NCI-H2107 (cell line): ENCODE measurements at places on chromosomes 4 and X.

GRCh38 chr4:101669138-101669831, 121.2 kb upstream of the BANK1 start:
- no peak for DNase-seq

GRCh38 chr4:27908356-27908755, 1047.7 kb downstream of the STIM2 start:
- no peak for DNase-seq

- no peak for DNase-seq
Observed at GRCh38 chr4:40309250-40309774, 25.8 kb upstream of the CHRNA9 start.

- no peak for DNase-seq
Observed at GRCh38 chrX:151227627-151228026, 51.2 kb downstream of the GPR50 start.

DNA sequence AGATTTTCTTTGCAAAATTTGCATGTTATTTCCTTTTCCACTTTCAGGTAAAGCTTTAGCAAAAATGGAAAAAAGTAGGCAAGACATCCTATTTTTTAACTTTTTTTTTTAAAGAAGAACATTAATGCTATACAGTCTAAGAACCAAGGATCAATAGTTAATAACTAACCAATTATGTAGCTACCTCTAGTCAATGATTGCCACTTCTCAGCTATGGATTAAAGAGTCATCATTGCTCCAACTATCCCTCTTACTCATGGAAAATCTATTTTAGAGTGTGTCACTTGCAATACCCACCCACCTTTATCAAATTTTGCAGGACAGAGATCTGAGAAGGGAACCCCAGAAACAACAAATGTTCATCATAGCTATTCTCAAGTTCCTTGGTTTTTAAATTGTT, 223.1 kb downstream of the ANK2 start:
- no peak for DNase-seq

DNA sequence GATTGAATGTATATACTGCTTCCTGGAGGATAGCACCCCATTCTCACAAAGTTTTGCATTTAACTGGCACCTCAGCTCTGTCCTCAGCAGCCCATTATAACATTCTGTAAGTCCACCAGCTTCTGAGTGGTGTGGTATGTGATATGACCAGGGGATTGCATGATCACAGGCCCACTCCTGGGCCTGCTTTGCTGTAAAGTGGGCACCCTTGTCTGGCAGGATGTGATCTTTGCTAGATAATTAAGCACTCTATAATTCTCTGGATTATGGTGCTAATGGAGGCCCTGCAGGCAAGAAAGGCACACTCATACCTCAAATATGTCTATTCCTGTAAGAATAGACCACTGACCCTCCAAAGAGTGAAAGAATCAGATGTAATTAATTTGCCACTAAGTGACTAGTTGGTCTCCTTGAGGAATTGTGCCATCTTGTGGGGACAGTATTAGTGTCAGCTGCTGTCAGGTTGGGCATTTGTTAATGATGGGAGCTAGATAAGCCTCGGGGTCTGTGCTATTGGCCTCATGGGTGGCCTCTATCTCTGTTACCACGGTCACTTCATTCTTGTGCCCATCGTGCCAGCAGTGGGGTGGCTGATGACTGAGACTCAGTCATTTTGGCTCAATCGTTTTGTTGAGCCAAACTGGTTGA, 2.2 kb upstream of the CFI start:
- no peak for DNase-seq

GRCh38 chrX:46913667-46914066, 1.4 kb downstream of the JADE3 start:
- no peak for DNase-seq

- DNase-seq = no peak
Observed at GRCh38 chr4:47654972-47655693, 170.1 kb downstream of the ATP10D start.

DNA sequence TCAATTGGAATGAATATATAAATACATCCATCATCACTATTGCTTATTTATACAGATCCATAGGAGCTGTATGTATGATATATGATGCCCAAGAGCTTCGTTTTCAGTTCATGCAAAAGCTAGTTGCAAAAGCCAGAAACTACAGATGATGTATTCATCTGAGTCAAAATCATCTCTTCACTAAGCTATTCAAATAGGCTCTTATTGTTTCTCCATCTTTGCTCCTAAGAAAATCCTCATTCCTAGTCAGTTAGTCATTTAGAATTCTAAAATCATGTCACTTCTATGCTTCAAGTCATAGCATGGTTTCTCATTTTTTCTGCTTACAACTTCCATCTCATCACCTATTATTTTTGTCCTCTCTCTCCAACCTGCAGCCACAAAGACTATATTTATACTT, 300.1 kb upstream of the TRAM1L1 start:
- DNase-seq = no peak

DNA sequence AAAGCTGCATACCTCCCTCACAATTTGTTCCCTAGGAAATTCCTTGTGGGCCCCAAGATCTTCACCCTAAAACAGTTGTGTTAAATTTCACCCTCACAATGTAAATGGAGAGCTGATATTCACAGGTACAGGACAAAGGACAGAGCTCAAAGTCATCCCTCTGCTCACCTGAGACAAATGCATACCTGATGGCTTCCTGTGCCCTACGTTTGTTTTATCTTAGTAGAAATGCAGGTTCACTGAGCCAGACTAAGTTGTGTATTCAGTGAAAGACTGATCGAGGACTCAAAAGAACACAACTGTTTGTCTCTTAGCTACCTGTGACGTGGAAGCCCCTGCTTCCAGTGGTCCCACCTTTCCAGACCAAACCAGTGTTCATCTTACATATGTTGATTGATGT, 53.6 kb downstream of the TRMT44 start:
- no peak for DNase-seq

DNA sequence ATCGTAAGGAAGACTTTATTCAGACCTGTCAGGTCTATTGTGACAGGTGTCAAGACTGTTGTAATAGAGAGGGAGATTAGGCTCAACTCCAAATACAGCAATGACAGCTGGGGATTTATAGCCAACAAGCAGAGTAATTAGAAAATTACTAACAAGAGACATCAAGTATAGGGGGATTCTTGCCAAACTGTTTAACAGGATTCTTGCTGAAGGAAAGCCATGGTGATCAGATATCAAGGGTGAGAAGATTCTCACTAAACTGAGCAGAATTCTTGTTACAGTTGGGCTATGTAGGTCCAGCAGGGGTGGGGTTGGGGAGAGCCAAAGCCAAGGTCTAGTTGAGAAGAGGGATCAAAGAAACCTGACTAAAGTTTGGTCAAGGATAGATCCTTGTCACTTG, 461.0 kb upstream of the GALNT7 start:
- no peak for DNase-seq

GRCh38 chrX:14028473-14028872, 1.2 kb downstream of the GEMIN8 start:
- no peak for DNase-seq

DNA sequence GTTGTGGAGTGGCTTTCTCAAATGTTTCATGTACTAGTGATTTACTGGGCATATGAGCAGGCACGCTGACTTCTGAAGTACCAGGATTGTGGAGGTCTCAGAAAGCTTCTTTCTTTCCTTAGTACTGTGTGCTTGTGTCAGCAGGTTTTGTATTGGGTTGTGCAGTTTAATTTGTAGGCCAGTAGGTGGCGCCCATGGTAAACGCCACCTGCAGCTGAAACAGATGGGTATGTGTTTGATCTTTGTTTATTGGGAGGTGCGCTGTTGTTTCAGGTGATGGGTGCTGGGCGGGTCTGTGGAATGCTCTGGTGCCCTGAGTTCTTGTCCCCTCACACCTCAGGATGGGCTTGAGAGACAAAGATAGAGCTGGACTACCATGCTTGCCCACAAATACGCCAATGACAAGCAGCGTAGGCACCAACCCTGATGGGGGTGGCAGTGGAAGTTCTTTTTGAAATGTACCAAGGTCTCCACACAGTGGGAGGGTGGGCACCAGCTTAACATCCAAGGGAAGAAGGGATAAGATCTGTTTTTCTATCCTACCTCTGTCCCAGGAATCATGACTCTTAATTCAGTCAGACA, 141.5 kb downstream of the RPS6KA6 start:
- DNase-seq = no peak

DNA sequence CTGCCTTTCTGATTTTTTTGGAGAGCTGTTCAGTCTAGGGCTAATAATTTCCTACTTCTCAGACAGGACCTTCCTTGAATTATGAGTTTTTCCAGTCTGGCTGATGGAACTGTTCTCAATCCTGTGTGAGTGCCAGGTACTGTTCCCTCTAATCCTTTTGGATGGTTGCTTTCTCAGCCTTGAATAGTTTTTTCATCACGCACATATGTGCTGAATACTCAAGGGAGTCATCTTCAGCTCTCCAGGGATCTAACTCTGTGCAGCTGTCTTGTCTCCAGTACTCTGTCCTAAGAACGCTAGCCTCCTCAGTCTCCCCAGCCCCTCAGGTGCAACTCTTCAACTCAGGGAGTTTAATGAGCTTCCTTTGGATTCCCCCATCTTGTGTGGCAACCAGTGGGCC, 93.2 kb downstream of the GASK1B start:
- no peak for DNase-seq

GRCh38 chr4:163484906-163485305, 9.6 kb upstream of the TMA16 start:
- DNase-seq = no peak
